ENCODE measurements at places on chromosomes 4 and X.

DNA sequence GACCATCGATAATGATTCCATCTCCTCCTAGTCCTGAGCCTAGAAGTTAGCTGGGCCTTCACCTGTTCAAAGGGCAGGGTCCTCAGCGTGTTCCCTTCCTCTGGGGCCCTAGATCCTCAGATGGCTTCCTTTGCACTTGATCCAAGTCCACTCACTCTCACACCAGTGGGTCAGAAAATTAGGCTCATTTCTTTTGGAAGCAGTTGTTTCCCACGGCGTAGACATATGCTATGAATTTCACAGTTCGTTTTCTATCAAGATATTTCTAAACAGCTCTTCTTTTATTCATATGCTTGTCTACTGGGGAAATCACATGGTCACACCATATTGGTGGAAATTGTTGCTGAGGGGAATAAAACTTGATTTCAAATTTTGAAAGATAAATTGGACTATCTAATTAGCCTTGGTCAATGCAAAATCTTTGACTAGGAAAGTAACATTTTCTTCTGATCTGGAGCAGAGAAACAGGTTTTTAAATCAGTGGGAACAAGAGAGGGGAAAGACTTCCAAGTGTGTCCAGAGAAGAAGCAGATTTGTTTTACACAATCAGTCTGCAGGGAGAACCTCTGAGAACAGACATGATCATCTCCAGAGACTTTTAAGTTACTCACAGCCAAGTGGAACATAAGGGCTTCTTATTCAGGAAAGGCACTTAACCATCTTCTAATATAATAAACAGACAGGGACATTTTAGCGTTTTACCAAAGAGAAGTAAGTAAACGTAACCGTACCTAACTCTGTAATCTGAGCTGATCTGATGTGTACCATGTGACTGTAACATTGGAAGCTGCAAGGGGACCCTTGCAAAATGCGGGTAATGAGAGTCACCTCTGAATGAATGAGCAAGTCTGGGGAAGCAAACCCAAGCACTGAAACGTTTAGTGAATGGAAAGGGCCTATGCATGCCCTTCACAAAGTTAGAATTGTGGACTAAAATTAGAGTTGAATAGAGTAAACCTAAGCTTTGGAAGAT is 455.7 kb upstream of the FAT1 start:
- DNase-seq, result no peak

- DNase-seq, result no peak
Observed at GRCh38 chr4:151484396-151485102, 75.6 kb downstream of the FHIP1A start.

DNA sequence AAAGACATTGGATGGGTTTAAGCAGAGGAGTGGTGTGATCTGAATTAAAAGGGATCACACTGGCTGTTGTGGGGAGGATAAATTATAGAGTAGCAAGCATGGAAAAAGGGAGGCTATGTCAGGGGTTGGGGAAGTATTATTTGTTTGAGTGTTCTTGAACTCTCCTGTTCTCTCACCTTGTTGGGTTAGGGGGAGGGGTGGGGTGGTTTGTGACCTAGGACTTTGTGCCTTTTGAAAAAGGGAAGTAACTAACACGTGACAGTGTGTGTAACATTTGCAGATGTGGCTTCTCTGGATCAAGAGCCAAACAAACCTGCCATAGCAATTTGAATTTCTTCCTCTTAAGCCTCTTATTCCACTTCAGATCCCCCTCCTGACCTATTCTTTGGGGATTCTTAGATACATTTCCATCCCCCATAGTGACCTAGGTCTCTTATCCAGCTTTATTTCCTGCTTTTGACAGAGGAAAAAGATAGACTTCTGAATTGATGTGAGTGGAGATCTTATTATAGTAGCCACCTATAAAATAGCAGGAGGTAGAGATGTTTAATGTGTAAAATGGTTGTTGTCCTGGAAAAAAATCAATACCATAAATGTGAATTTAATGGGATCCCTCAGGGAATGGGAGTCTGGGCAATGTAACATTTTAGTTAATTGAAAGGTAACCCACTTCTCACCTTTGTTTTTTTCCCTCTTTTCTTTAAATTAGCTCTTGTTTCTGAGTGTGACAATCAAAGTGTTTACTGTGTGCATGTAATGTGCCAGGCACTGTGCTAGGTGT is 120.4 kb downstream of the CT47B1 start:
- DNase-seq, result peak; percentile 38

DNA sequence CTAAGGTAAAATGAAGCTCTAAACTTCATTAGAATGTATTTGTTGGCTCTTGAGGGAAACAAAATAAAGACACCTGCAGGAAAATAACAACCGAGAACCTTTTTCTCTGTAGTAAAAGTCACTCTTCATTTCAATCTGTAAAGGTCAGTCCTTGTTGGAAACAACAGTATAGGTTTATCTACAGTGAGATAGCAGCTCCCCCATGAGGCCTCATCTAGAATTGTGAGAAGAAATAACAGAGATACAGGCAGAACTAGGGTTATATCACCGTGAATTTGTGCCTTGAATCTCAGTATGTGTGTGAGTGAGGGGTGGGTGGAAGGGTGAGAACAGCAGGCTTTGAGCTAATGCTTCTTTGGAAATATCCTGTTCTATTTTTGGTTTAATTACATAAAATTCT is 107.8 kb upstream of the FMR1 start:
- DNase-seq, result no peak

DNA sequence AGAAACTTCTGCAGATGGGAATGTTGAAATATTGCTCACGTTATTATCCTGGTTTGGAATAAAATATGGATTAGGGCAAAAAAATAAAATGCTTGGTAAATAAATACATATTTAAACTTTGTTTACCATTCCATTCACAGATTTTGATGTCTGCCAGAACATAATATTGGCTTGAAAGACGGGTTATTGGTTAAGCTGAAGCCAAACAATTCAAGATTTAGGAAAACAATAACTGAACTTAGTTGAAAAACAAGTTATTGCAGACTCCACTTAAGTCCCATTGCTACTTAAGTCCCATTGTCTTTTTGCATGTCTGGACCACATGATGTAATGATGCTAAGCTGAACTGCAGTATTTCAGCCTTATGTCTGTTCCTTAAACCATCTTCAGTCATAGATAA is 722.5 kb downstream of the FAT4 start:
- DNase-seq, result no peak

- no peak for DNase-seq
Observed at GRCh38 chrX:104309169-104309568, 54.4 kb upstream of the ESX1 start.

GRCh38 chr4:189792924-189793618 is 147.6 kb upstream of the FRG1 start:
- peak; percentile 20 for DNase-seq
